ENCODE measurements at places on chromosomes 4 and X.
A peak's percentile ranks its signal among the peaks of the same experiment; 100 is the strongest.

DNA sequence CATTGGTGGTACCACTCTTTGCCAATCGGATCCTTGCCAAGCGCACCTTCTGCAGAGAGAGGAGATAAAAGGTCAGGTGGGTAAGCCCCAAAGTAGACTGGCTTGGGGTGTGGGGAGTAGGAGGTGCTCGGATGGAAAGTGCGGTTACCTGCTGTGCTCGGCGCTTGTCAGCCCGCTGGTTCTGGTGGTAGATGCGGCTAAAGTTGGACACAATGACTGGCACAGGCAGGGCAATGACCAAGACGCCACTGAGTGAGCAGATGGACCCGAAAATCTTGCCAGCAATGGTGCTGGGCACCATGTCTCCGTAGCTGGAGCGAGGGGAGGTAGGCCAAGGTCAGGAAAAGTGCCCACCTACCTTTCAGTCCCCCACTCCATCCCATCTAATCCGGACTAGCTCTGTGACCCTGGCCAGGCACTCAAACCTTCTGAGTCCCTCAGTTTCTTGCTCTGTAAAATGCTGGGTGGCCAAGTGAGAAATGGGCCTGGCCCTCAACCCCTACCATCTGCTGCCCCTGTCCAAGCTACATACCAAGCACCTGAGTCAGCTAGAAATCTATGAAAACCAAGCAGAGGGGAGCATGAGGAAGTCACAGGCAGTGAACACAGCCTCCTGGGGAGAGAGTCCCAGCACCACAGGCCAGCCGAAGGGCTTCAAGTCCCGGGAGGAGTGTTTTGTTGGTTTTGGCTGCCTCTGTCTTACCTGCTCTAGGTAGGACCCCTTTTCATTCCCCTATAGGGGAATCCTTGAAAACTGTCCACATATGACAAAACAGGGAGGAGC is 4.7 kb downstream of the KCND1 start:
- DNase-seq: no peak

DNA sequence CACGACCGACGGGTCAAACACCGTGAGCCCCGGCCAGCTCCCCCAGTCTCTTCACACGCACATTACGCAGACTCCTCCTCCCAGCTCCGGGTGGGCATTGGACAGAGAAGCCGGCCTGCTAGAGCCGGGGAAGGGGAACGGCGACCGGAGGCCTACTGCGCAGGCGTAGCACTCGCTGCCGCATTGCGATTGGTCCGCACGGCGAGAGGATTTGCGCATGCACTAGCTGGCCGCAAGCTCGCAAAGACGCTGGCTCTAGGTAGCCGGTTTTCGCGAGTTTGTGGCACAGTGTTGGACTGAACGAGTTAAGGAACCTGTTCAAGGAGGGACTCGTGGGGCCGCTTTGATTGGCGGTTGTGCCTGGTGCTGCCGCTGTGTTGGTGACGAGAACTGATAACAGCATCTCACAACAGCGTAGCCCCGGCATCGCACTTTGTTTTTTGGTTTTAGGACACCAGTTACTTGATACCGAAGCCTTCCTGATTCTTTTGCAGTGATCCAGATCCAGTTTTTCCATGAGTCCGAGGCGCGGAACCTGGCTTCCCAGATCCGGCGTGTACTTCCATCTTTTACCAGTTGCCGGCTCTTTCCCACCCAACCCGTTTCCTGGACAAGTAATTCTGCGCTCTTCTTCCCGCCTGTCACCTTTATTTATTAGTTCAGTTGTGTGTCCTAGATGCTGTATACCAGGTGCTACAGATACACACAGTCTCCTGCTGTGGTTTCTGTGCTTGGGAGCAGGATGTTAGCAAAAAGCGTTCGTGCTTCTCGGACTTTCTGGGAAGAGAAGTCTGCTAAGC is at the start of gene AIFM1:
Gene AIFM1 (minus strand): TSS at position 139 of the 800 bp plus-strand sequence. CDS start 185 bp downstream, outside the sequence.
- DNase-seq: peak; percentile 75

- no peak for DNase-seq
Observed at GRCh38 chr4:62601737-62602136, 1401.6 kb downstream of the ADGRL3 start.

DNA sequence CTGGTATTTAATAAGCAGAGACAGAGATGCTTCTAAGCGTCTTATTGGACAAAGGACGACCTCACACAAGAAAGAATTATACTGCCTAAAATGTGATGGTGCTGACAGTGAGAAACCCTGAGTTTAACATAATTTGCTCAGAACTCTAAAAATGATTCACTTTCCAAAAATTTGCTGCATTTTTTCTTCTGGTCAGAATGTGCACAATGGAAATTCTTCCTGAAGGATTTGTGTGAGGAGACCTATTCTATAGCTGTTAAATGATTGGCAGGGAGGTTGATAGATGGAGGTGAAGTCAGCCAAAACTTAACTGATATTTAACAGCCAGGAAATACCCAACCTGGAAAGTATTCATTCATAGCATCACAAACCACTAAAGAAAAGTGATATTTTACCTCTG is 1.7 kb downstream of the MAGEC3 start:
- DNase-seq: peak; percentile 15

DNA sequence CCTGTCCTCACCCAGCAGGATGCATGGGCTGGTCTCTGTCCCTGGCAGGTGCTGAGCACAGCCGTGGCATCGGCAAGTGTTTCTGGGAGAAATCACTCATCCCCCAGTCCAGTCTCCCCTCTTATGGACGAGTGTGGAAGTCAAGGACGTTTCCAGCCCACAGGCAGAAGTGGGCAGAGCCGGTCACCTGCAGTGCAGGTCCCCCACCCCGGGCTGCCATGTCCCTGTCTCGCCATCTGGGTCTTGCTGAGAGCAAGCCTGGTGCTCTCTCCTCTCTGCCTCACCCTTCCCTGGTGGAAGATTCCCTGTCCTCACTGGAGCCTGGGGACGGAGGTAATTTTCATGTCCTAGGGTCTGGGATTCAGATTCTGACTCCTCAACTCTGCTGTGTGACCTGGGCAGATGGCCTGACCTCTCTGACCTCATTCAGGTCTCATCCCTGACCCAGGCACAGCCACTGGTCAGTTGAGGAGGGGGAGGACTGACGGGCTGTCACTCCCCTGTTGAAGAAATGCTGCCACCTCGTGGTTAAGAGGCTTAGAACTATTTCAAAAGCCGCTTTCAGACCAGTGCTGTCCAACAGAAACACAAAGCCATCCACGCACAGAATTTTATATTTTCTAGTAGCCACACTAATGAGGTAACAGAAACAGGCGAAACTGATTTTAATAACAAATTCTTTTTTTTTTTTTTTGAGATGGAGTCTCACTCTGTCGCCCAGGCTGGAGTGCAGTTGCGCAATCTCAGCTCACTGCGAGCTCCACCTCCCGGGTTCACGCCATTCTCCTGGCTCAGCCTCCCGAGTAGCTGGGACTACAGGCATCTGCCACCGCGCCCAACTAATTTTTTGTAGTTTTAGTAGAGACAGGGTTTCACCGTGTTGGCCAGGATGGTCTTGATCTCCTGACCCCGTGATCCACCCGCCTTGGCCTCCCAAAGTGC is 1.8 kb downstream of the CPZ start:
- DNase-seq: peak; percentile 31

GRCh38 chrX:129783291-129783713 is 3.6 kb downstream of the SASH3 start:
- DNase-seq: no peak

- no peak for DNase-seq
Observed at GRCh38 chrX:7582191-7582590, 260.8 kb upstream of the VCX start.

DNA sequence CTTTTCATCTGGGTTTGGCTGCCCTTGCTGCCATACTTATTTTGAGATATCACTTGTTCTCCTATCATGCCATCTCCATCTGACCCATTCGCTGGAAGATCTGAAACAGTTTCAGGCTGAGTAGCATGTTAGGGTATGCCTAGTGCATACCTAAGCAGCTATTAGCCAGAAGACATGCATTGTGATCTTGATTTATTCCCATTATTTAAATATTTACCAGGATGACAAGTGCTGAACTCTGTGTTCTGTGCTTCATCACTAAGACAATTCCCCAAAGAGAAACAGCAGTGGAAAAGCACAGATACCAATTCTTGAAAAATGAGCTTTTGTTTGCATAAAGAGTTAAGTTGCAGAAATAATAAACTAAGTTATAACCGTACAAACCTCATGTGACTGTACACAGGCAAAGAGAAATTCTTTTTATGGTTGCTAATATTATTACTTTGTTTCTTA is 271.0 kb upstream of the ARSJ start:
- no peak for DNase-seq

DNA sequence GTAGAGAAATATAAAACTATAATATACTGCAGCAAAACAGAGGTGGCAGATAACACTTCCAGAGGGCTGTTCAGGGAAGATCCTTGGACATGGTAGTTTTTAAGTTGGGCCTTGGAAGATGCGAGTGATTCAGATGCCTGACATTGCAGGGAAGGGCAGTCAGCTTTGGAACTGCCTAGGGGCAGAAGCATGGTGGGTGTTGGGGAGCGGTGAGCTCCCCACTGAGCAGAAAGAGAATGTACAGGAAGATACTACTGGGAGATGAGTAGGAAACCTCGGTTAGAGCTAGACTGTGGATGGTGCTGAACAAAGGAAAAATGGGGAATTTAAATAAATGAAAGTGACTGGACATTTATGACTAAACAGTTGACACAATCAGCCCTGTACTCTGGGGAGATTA is 24.9 kb upstream of the SEC24B start:
- no peak for DNase-seq

DNA sequence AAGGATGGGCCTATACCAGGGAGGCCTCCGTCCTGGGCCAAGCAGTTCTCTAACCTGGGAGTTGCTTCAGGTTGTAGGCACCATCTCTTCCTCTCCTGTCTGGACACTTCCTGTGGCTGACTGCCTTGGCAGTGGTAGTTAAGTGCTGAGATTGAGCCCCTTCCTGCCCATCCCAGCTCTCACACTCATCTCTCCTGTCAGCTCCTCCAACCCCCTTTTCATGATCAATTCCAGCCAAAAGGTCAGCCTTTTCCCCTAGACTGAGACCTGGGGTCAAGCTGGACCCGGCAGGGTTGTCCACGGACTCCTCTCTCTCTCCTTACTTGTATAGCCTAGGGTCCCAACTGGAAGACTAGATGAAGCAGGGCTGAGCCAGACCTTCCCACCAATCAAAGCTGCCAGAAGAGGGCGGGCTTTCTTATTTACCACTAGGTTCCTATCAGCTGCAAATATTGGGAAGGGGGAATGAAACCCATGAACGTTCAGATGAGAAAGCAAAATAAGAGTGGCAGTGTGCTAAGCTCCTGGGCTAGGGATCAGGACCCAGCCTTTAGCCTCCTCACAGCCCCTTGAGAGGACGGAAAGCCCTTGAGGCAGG is 34.5 kb downstream of the KDM5C start:
- DNase-seq: no peak

DNA sequence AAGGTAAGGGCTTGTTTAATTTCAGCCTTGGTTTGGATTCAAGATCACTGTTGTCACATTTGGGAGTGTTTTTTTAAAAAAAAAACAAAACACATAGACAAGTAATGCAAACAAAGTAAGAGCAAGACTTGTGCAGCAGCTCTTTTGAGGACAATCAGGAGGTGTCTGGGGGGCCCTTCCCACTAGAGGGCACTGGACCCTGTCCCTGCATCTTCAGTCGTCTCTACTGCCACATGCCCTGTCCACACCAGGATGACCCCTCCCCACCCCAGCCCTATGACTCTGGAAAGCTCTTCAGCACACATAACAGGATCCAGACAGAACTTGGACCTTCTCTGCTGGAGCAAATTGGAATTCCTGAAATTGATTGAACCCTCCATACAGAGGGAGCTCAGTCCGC is 71.0 kb downstream of the USP46 start:
- DNase-seq: no peak

DNA sequence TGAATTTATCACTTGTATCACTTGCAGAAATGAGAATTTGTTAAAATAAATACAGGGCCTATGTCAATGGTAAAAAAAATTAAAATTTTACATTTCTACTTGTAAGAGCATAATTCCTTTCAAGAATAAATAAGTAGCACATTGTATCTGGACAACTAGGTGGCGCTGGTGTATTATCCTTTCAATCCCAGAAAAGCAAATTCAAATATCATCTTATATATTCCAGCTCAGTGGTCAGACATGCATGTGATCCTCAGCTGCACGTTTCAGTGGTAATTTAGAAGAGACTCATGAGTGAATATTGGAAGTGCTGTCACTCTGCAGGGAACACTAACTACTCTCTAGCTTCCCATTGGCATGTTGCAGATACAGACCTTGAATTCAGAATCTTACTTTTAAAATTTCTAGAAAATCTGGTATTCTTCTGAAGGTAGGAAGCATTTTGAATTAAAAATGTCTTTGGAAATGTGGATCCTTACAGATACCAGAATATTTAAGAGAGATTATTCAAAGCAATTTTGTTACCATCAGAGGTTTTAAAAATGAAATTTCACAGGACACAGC is 1414.7 kb upstream of the TENM3 start:
- no peak for DNase-seq

DNA sequence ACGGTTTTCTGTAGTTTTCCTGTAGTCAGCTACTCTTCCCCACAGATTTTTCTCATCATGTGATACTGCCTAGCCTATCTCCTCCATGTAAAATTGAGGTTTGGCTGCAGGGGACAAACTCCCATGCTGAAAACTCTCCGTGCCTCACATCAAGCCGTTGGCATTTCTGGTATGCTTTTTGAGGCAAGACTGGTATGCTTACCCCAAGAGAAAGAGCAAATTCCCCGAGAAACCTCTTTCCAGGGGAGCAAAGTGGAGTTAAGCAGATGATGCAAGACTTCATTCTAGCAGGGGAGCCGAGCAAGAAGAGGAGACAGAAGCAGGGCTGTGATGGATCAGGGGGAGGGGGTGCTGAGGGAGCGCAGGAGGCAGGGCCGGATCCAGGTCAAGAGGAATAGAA is 4.8 kb downstream of the SOWAHD start:
- DNase-seq: peak; percentile 77

- DNase-seq: no peak
Observed at GRCh38 chrX:1430451-1430850, 22.3 kb downstream of the ASMTL start.

- DNase-seq: no peak
Observed at GRCh38 chrX:38458071-38458470, 103.3 kb upstream of the TSPAN7 start.

GRCh38 chr4:83010111-83010521 is 507 bp downstream of the LIN54 start:
- DNase-seq: no peak

GRCh38 chrX:14095702-14096101 is 66.0 kb upstream of the GEMIN8 start:
- DNase-seq: peak; percentile 21

- no peak for DNase-seq
Observed at GRCh38 chr4:15658136-15658770, 3.1 kb upstream of the FBXL5 start.

DNA sequence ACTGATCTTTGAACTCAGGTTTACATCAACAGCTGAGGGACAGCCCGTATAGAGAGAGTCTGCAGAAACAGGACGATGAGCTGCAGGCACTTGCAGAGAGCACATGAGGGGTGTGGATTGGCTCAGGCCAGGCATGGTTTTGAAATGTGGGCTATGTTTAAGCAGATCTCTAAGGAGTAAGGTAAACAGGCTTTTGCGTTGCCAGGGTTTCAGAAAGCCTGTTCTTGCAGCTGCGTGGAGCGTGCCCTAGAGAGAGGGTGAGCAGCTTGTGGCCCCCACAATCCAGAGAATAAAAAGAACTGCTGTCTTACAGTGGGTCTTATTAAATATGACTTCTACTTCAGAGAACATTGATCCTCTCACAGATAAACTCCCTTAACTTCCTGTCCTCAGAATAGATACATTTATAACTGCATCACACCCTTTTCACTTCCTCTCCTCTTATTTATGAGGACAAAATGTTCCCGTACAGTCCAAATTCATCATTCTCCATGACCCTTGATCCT is 64.1 kb downstream of the TMA16 start:
- no peak for DNase-seq

Measured in GM04503 (cell line).